Right renal cortex interstitium (tissue), 3 donors: ENCODE measurements at places on chromosomes 7 and 10.

- DNase-seq, result no peak
These were observed 95.2 kb upstream of the ODAD2 start for GRCh38 chr10:28094121-28094520.

GRCh38 chr7:74586258-74587175, 71.0 kb upstream of the GTF2I start:
- no peak for DNase-seq

DNA sequence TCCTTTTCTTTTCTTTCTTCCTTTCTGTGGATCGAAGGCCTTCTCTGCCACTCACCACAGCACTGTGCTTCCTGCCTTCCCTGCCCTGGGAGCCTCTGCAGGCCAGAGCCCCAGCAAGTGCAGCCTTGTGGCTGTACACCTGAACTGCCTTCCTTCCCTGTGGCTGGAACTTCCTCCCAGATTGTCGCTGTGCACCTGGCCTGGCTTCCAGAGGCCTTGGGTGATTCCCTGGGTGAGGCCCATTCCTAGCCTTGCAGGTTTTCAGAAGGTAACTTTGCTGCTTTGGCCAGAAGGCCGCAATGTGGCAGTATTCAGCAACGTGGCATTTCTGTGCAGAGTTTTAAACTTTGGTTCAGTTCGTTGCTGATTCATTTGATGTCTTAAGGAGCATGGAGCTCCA, 50.1 kb upstream of the RASGEF1A start:
- DNase-seq, result no peak

DNA sequence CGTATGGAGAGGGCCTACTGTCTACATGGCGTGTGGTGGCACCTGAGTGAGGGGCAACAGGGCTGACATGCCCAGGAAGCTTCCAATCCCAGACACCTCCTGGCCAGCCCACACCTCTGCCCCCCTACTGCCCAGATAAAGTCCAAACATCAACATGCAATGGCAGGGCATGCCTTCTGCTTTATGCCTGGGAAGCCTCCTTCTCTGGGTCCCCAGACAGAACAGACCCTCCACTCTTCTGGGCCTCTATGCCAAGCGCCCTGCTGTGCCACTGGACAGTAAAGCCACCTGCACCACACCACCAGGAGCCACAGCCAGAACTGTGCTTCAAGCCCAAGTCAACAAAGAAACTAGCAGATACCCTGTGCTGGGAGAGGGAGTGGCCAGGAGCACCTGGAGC, 12.5 kb downstream of the TMEM72 start:
- DNase-seq, result no peak

DNA sequence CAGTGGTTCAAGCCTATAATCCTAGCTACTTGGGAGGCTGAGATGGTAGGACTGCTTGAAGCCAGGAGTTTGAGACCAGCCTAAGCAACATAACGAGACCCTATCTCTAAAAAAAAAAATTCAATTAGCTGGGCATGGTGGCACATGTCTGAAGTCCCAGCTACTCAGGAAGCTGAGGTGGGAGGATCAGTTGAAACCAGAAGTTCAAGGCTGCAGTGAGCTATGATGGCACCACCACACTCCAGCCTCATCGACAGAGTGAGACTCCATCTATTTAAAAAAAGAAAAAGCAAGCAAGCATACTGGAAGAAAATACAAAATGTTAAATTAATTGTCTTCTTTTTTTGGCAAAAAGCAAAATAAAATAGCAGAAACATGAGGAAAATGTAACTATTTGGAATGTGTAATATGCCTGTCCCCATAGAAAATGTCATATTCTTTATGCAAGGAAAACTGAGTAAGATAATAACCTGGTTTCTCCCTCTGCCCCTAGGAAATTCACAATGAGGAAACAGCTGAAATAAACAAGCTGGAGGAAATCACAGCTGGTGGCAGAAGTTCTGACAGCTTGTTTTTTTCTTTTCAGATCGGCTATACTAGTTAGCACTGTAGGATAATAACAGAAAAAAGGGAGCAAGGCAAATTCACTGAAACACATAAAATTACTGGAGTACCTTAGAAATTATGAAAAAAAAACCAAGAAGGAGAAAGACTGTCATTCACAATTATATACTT, 48.5 kb downstream of the HERPUD2 start:
- DNase-seq, result no peak
